ENCODE measurements at places on chromosomes 2 and 18. TPM values are rescaled to one million over a fixed set of nuclear protein-coding genes. Genes with fewer than 3 reads are reported as not detected.

Gene CRYGD
- 4.9 TPM for polyA plus RNA-seq

- H3K27ac ChIP-seq: peak overlapping the region; percentile 82
- peak; percentile 88 for DNase-seq
- H3K4me1 ChIP-seq: peaks cover 5% of the 10 kb centered on the region
- no peaks in the 10 kb centered on the region for H3K36me3 ChIP-seq
These were observed 456 bp downstream of the LRP1B start for GRCh38 chr2:142130111-142131009.

DNA sequence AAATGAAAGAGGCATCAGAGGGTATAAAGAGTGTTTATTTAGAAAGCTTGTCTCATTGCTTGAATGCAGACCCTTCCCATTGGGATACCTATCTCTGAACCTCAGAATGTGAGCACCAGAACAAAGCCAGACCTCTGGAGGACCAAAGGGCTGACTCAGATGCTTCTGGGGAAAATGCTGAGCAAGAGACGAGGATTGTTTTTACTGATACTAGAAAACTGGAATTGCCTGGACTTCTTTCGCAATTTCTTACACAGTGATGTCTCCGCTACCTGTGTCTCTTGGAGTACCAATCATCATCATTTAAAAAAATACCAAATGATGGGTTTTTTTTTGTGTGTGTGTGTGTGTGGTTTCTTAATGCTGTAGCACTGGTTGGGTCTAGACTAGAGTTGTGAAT, 55.6 kb upstream of the CCDC85A start:
- H3K27me3 ChIP-seq: no peaks in the 10 kb centered on the region
- no peak for DNase-seq
- no peak overlapping the region for H3K27ac ChIP-seq
- H3K4me1 ChIP-seq: no peaks in the 10 kb centered on the region
- no peaks in the 10 kb centered on the region for H3K36me3 ChIP-seq
- H3K4me3 ChIP-seq: no peak overlapping the region

Gene MYO7B
- 10.6 TPM for polyA plus RNA-seq

DNA sequence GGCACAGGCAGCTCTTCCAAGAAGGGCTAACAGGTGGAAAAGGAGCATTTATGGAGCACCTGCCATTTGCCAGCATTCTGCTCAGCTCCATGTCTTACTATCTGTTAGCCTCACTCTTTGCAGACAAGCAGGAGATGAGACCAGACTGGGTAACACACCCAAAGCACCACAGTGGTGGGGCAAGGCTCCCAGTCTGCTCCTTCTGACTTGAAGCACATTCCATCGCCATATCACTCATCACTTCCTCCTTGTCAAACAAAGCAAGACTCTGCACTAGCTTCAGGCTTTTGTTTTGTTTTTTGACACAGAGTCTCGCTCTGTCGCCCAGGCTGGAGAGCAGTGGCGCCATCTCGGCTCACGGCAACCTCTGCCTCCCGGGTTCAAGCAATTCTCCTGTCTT, 182.8 kb downstream of the MGAT5 start:
- H3K27me3 ChIP-seq: no peaks in the 10 kb centered on the region
- H3K27ac ChIP-seq: no peak overlapping the region
- no peak overlapping the region for H3K4me3 ChIP-seq

DNA sequence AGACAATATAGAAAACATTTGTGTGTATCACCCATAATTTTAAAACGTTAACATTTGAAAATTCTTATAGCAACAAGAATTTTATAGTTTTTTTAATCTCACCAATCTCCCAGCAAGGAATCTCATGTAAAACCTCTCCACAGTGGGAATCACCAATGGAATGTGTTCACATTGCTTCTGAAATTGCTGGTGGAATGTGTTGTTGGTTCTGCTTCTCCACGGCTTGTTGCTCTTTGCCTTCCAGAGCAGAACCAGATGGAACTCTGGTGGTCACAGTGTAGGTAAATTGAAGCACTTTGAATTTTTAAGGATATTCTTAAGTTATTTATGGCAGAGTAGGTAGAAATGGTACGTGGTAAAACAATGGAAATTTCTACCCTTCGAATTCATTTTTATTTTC, 35.1 kb downstream of the DCAF17 start:
- no peaks in the 10 kb centered on the region for H3K4me1 ChIP-seq
- peaks cover 19% of the 10 kb centered on the region for H3K36me3 ChIP-seq
- no peak for DNase-seq

- peaks cover 6% of the 10 kb centered on the region for H3K4me1 ChIP-seq
- H3K36me3 ChIP-seq: no peaks in the 10 kb centered on the region
- H3K27ac ChIP-seq: no peak overlapping the region
- H3K27me3 ChIP-seq: no peaks in the 10 kb centered on the region
- H3K4me3 ChIP-seq: no peak overlapping the region
These were observed 159.7 kb upstream of the SLC1A4 start for GRCh38 chr2:64829525-64829924.

Gene CIB4
- polyA plus RNA-seq: 0.27 TPM

DNA sequence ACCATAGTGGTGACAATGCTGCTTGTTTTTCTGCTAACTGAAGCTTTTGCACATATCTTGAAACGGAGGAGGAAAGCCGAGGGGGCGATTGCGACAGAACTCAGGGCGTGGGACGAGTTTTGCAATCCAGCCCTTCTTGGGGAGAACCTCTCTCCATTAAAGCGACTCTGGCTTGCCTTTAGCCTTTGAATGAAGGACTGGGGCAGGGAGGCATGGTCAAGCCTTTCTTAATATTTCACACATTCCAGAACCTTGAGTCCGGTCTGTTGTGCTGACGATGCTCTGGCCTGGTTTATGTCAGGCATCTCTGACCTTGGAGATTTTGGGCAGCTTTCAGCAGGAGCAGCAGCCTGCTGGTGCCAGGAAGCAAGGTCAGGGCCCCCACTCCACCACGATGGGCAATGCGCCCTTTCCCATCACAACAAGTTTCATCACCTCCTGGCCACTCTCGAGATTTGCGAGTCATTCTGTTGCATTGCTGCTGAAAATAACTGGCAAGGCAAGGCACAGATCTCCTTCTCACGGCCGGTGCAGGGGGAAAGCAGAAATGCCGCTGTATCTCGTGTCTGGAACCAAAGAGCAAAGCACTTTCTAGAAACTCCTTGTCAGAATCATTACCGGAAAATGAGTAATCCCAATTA, 10.8 kb downstream of the EMILIN2 start:
- H3K36me3 ChIP-seq: no peaks in the 10 kb centered on the region
- no peaks in the 10 kb centered on the region for H3K4me1 ChIP-seq
- no peak overlapping the region for H3K4me3 ChIP-seq
- DNase-seq: no peak
- H3K27ac ChIP-seq: peak overlapping the region; percentile 25

Gene TTLL4
- 37.4 TPM for polyA plus RNA-seq

DNA sequence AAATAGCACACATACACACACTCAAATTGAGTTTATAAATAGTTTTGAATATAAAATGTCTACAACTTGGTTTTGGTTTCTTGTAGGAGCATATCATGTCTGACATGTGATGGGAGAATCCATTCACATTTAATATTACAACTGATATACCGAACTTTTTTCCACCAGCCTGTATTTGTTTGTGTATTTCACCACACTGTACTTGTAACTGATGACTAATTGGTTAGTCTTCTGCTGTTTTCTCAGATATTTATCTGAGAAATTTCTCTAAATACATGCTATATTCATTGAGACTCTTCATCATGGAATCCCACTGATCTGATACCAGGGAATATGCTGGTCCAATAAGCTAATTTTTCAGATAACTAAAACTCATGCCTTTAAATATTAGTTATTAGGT, 56.3 kb upstream of the UBXN4 start:
- peaks cover 6% of the 10 kb centered on the region for H3K36me3 ChIP-seq
- H3K27me3 ChIP-seq: no peaks in the 10 kb centered on the region
- no peaks in the 10 kb centered on the region for H3K4me1 ChIP-seq
- H3K4me3 ChIP-seq: no peak overlapping the region
- no peak for DNase-seq
- H3K27ac ChIP-seq: no peak overlapping the region

GRCh38 chr2:120318626-120319025, 27.3 kb upstream of the INHBB start:
- H3K4me3 ChIP-seq: no peak overlapping the region
- peaks cover 36% of the 10 kb centered on the region for H3K4me1 ChIP-seq
- H3K27me3 ChIP-seq: peaks cover 4% of the 10 kb centered on the region

DNA sequence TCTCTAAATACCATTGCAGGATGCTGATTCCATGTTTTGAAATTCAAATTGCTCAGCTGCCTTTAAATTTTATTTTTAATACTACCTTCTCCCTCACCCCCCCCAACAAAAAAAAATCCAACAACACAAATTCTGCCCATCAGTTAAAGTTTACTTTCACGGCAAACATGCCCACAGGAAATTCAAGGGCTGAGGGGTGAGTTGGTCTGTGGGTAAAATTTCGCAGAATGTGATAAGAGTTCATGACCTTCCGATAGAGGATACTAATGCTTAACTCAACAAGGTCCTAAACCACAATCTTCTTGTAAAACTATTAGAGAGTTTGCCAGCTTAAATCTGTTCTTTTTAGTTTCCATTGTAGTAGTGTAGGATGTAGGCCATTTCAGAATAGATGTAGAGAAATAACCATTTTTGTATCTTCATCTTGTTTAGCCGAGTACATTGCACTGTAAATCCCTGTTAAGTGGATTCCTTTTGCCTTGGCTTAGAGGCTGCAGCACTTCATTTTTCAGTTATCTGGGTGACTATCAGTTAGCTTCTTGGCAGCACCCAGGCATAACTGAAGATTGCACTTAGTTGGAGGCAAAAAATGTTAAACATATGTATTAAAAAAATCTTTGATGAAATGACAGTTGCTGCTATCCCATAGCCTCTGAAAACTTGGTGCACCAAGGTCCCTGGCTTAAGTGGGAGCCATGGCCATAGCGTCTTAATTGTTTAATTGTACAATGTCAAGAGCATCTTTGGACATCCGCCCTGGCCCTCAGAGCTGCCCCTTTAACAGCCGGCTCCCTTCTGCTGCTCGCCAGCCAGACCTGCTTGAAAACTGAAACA, 232.3 kb downstream of the HAUS1 start:
- no peaks in the 10 kb centered on the region for H3K36me3 ChIP-seq
- peak overlapping the region; percentile 26 for H3K27ac ChIP-seq
- H3K4me1 ChIP-seq: peaks cover 40% of the 10 kb centered on the region
- no peaks in the 10 kb centered on the region for H3K27me3 ChIP-seq
- peak; percentile 55 for DNase-seq

- no peaks in the 10 kb centered on the region for H3K27me3 ChIP-seq
- no peaks in the 10 kb centered on the region for H3K4me1 ChIP-seq
- no peaks in the 10 kb centered on the region for H3K36me3 ChIP-seq
- no peak overlapping the region for H3K27ac ChIP-seq
- no peak for DNase-seq
These were observed 28.0 kb downstream of the STAT4 start for GRCh38 chr2:191122638-191123294.

- DNase-seq: no peak
- peak within 1 kb of the TSS; percentile 84 for H3K27ac ChIP-seq
- peaks cover 46% of the 10 kb centered on the region for H3K4me1 ChIP-seq
- peaks cover 16% of the 10 kb centered on the region for H3K36me3 ChIP-seq
- H3K4me3 ChIP-seq: peak within 1 kb of the TSS; percentile 48
These were observed at the start of gene EMILIN1 for GRCh38 chr2:27078267-27079194. Gene EMILIN1, plus strand, starts transcription at chr2:27078615. Its CDS starts 451 bp downstream, at chr2:27079066.

DNA sequence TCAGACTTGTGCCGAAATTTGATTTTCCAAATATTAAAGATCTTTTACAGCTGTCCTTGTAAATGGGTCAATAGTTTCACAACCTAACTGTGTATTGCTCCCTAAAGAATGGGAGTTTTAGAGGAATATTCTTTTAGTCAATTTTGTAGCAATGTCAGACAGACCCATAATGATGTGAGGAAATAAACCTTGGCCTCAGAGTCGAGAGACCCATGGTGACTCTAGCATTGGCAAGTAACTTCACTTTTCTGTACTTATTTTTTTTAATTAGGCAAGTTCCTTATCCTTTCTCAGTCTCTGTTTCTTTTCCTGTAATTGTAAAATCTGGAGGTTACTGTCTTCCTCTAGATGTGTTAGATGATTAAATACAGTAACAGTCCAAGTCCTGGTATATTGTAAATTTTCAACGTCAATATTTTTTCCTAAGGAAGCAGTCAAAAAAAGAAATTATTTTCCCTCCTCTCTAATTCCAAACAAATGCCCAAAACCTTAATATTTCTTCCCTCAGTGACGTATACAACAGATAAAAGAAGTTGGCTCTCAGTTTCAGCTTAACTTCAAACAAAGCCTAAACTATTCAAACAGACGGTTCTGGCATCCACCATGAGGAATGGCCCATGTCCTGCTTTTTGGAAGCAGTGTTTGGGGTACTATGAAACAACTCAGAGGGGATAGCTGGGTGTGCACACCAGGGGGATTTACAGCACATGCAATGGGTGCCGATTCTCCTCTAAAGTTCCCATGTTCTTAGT, 466.7 kb downstream of the TNS1 start:
- H3K4me1 ChIP-seq: no peaks in the 10 kb centered on the region
- no peaks in the 10 kb centered on the region for H3K36me3 ChIP-seq
- no peak overlapping the region for H3K27ac ChIP-seq
- no peak for DNase-seq
- H3K4me3 ChIP-seq: no peak overlapping the region

- peak; percentile 96 for DNase-seq
- H3K36me3 ChIP-seq: no peaks in the 10 kb centered on the region
- no peak overlapping the region for H3K4me3 ChIP-seq
- H3K27ac ChIP-seq: peak overlapping the region; percentile 6
These were observed 1815.3 kb upstream of the CELF4 start for GRCh38 chr18:39380866-39381265.

- no peaks in the 10 kb centered on the region for H3K36me3 ChIP-seq
- H3K4me1 ChIP-seq: peaks cover 5% of the 10 kb centered on the region
- no peaks in the 10 kb centered on the region for H3K27me3 ChIP-seq
- H3K27ac ChIP-seq: no peak overlapping the region
- DNase-seq: no peak
These were observed 56.2 kb downstream of the BCL2L11 start for GRCh38 chr2:111176867-111177266.

DNA sequence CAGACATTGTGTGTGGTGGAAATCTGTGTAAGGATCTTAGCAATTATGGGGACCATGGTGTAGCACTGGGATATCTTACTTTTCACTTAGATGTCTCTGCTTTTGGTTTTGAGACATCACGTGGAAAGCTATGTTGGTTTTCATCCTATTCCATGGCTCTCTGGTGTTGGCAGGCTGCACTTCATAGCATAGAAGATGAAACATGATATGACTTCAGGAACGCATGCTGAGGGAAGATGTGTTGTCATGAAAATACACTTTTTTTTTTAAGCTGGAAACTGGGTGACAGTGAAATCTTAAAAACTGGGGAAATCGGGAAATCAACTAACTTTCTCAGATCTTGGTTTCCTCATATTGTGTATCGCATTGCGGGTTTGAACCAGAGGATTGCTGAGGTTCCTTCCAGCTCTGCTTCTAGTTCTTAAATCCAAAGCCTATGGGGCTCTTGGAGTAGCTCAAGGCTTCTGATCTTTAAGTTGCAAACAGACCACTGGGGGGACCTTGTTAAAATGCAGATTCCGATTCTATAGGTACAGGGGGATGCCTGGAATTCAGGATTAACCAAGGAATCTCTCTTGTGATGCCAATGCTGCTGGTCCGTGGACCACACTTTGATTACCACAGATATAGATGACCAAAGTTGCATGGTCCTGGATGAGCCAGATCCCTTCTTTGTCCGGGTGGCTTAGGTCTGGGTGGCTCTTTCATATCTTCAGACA, 160.7 kb downstream of the SH3RF3 start:
- H3K27ac ChIP-seq: no peak overlapping the region
- H3K4me1 ChIP-seq: peaks cover 26% of the 10 kb centered on the region
- no peaks in the 10 kb centered on the region for H3K36me3 ChIP-seq
- no peak overlapping the region for H3K4me3 ChIP-seq
- H3K27me3 ChIP-seq: peaks cover 2% of the 10 kb centered on the region
- DNase-seq: no peak

Gene RUFY4
- 0.32 TPM for polyA plus RNA-seq

Gene FHOD3
- polyA plus RNA-seq: 52.3 TPM

Measured in spinal cord (tissue), 10 donors.